ENCODE measurements at places on chromosomes 4 and X.

DNA sequence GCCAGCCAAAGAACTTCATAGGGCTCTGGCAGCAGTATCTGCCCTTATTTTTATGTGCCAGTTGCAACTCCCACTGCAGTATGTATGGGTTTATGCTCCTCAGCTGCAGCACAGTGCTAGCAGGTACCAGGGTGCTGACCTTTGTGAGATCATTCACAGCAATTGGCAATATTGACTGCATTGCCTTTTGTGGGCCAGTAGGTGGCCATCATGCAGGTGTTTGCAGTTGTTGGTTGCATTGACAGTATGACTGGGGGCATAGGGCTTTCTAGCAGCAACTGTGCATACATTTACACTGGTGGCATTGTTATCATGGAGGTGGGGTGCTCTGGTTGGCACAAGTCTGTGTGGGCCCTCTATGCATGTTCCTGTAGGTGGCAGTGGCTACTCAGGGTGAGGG lies 42.5 kb downstream of the FAAH2 start:
- no peak for DNase-seq

DNA sequence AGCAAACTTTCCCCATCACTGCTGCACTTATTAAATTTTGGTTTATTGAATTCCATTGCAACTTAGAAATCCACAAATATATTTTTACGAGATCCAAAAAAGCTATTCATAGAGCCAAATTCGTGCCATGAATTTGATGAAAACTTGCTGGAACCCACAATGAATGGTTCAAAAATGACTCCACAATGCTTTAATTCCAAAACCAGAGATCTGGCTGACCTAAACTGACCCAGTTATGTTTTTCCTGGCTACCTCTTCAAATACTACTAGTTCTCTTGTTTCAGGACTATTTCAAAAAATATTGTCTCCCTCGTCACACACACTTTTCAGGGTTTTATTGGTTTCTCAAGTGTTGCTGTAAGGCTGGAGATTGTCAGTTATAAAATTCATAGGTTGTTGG lies 474.8 kb downstream of the PDGFC start:
- DNase-seq, result no peak

DNA sequence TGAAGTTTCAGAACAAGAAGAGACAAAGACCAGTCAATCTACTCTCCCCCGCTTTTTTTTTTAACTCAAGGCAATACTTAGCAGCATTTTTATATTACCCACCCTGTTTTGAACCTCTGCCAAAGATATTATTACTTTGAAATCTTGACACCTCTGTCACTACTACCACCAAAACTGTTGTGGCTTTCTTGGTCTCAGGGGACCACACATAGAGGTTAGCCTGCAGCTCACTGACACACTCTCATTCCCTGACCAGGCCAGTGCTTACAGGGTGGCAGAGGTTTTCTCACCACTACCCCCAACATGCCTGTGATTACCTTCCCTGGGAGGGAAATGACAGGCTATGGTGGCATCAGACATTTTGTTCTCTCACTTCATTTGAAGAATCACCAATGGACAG lies 137.4 kb upstream of the STIM2 start:
- DNase-seq, result no peak

GRCh38 chr4:38735870-38736269 lies 46.9 kb downstream of the TLR10 start:
- DNase-seq, result no peak

DNA sequence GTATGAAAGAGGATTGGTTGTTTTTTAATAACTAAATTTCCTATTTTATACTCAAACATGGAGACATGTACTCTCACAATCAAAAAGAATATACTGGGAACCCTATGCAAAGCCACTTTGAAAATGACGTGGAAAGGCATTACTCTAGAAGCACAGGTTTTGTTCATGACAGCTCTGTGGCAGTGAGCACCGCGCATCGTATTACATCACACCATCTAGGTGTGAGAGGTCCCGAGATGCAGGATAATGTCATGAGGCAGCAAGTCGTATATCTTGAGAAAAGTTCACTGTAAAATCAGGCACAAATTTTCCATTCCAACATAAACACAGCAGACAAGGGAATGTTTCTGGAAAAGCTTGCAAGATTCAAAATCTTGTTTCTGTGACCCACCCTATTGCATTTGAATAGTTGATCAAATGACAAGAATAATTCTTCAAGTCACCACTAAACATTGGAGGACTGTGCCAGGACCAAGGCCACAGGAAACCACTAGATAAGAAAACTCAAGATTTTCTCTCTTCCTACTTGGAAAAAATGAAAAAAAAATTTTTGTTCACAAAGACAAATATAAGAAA lies 127.6 kb downstream of the LDB2 start:
- DNase-seq, result no peak

DNA sequence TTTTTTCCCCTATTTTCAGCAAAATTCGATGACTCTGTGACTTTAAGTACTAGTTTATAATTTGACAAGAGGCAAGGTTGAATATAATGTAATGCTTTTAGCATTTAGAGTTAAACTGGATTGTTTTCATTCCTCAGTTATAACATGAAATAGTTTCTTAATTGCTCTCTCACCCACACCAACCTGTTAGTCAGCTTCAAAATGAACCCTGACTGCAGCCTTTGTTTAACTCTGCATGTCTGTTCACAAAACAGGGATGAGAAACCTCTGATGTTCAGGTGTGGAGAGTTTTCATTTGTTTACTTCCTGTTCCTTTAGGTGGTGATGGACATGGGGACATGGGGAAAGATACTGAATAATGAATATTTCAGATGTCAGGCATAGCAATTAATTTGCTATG lies 49.9 kb upstream of the MND1 start:
- DNase-seq, result no peak

DNA sequence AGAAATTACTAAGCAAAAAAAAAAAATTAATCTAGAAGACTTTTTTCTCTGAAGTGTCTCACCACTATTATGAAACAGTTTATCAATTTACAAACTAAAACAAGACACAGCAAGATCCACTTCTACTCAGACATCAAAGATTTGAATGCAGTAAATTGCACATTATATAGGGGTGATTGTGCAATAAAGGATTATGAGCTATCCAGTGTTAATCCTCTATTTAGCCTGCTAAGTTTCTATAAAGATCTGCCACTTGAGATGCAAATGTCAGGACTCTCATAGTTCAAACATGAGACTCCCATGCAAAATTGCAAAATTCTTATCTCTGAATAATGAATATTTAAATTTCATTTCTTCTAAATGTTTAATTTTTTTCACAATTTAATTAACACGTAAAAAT lies 2.2 kb downstream of the TECRL start:
- DNase-seq, result no peak

GRCh38 chr4:48766131-48766792 lies 13.8 kb downstream of the FRYL start:
- DNase-seq, result no peak

DNA sequence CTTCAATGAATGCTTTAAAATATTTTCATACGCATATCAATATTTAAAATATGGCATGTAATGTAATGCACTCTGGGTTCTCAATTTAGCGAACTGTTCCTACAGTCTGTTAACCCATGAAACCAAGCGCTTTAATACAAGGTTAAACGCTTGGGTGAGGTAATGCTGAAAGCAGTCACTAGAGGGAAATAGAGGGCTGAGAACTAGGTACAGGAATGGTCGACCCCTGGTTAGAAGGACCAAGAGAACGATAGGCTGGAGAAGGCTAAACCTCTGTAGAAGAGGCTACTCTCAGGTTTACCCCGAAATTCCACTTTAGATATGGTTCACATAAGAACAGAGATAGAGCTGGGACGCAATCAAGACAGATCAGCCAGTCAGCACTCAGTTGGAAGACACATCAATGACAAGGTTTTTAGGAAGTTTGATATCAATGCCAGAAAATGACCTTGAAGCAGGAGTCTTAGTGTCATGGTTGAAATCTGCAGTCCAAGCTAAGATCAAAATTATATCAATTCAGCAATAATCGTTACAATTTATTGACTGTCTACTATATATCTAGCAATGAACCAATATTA lies 26.9 kb downstream of the ARSJ start:
- no peak for DNase-seq

GRCh38 chr4:84887824-84888223 lies 78.7 kb downstream of the WDFY3 start:
- DNase-seq, result no peak

DNA sequence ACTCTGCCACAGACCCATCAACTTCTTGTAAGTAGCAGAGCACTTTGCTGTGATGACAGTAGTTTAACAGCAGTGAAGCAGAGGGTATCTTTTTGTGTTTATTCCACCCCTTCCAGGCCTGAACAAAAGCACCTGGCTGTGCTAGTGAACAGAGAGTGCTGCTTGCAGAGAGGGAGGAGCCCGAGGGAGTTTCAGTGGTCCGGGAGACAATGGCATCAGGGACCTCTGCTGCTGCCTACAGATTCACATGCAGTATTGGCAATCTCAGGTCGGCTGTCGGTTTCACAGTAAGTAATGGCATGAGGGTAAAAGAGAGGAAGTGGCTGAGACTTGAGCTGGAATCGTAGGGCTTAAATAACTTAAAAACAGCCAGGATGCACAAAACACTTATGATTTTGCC lies 755.8 kb downstream of the RPA4 start:
- no peak for DNase-seq

- DNase-seq, result no peak
Measured at GRCh38 chr4:42824278-42824977, 68.1 kb upstream of the GRXCR1 start.

- no peak for DNase-seq
Measured at GRCh38 chr4:99827857-99828256, 11.2 kb downstream of the DAPP1 start.

DNA sequence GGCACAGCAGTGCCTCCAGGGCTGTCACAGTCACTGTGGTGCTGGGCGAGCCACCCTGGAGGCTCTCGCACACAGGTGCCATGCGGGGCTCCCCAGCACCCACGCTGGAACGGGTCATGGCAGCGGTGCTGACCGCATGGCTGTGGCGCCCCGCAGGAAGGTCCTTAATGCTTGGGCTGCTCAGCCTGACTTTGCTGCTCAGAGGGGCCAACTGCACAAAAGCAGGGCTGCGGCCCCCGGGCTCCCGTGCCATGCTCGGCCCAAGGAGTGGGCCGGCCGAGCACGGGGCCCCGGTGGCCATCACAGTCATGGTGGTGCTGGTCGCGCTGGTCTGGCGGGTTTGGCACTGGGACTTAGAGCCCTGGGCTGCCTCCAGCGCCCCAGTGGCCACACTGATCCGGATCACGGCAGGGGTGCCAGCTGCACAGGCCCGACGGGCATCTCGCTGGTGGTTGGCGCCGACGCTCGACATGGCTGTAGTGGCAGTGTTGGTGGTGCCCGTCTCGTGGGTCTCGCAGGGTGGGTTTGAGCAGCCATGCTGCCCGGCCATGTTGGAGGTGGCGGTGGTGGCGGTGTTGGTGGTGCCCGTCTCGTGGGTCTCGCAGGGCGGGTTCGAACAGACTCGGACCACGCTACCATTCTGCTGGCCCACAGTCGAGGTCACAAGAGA lies 10.2 kb upstream of the RENBP start:
- no peak for DNase-seq

GRCh38 chr4:56804551-56804950 lies 16.9 kb downstream of the SPINK2 start:
- no peak for DNase-seq

DNA sequence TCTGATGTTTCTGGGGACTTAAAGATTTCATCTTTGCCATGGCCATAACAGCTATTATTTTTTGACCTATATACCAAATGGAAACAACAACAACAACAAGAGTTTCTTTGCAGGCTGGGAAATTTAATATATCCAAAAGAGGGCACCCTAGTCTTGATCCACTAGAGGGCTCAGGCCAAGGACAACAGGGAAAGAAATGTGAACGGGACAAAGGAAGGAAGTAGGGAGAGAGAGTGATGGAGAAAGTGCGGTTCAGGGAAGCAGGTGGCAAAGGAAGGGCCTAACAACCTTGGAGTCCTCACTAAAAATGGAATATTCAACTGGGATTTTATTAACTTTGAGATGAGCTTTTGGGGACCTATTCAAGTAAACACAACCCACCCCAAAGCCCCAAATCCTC lies 67.8 kb upstream of the SCML1 start:
- no peak for DNase-seq

GRCh38 chr4:111064342-111064993 lies 441.6 kb upstream of the PITX2 start:
- no peak for DNase-seq

GRCh38 chrX:41707218-41707617 lies 16.8 kb upstream of the GPR82 start:
- no peak for DNase-seq

- DNase-seq, result no peak
Measured at GRCh38 chr4:9925750-9926439, 95.4 kb downstream of the SLC2A9 start.

GRCh38 chr4:40856277-40856839 lies 106.6 kb downstream of the NSUN7 start:
- no peak for DNase-seq

- no peak for DNase-seq
Measured at GRCh38 chrX:115559672-115560071, 1.3 kb upstream of the PLS3 start.

GRCh38 chr4:182955411-182955810 lies 38.2 kb upstream of the DCTD start:
- DNase-seq, result no peak

GRCh38 chrX:34778916-34779315 lies 121.8 kb upstream of the TMEM47 start:
- DNase-seq, result no peak

GRCh38 chr4:113641025-113641431 lies 120.5 kb downstream of the CAMK2D start:
- DNase-seq, result no peak

DNA sequence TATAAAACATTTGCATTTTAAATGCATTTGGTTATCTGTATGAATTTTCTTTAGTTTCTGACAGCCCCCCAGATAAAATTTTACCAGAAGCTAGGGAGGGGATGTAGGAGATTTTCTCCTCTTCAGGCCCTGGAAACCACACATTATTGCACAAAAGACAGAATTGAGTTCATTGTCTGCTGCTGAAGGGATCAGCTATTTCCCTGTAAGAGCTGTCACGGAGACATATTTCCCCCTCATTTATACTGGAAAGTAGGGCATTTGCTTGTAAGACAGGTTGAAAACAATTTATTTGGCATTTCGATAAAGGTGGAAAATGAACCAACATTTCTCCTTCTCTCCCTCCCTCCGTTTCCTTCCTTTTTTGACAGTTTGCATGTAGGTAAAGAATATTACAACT lies 241.3 kb upstream of the LCORL start:
- DNase-seq, result no peak

DNA sequence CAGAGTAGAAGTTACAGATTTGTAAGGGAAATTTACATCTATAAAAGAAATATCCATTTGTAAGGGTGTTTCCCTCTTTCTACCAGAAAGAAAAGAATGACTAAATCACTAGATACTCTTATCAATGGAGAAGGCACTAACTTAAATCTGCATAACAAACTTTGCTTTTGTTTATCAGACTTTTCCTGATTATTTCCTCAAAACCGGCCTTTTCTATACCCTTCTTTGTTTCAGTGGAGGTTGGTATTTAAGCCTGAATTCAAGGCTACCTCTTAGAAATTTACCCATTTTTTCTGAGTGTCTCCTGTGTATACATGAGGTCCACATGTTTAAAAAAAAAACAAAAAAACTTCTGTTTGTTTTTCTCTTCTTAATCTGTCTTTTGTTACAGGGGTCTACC lies 80.4 kb upstream of the GRPR start:
- DNase-seq, result no peak

- no peak for DNase-seq
Measured at GRCh38 chr4:143514901-143515300, 1.4 kb downstream of the SMARCA5 start.

GRCh38 chr4:121711263-121712000 lies 14.7 kb upstream of the ANXA5 start:
- no peak for DNase-seq

GRCh38 chr4:13645075-13645474 lies 17.6 kb upstream of the BOD1L1 start:
- no peak for DNase-seq
